ENCODE measurements at places on chromosomes 6 and 20. TPM values are rescaled to one million over a fixed set of nuclear protein-coding genes. Genes with fewer than 3 reads are reported as not detected.

DNA sequence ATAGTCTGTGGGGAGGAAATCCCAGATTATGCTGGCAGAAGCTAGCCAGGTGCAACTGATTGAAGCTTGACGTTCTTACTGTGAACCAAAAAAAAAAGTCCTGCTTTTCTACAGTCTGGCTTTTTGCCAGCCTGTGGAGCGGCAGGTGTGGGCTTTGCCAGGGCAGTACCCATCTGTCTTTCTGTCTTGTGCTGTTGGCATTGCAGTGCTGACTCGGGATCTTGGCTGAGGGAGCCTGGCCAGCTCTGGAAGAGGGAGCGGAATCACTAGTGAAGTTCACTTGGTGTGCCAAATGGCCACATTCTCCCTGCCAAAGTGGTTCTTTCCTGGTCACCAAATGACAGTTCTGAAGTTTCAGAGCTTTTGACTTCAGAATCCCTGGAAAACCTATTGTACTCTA, 5.0 kb downstream of the KIF3B start:
- no peaks in the 10 kb centered on the region for H3K36me3 ChIP-seq
- no peak for DNase-seq
- no peaks in the 10 kb centered on the region for H3K27me3 ChIP-seq
- peak overlapping the region; percentile 35 for H3K27ac ChIP-seq

- no peak overlapping the region for H3K27ac ChIP-seq
- DNase-seq = no peak
- no peaks in the 10 kb centered on the region for H3K27me3 ChIP-seq
- no peaks in the 10 kb centered on the region for H3K36me3 ChIP-seq
These were observed 32.9 kb upstream of the UST start for GRCh38 chr6:148713921-148714320.

The DNMT3B gene
- 2.1 TPM for total RNA-seq

The SLC22A1 gene
- 1.5 TPM for total RNA-seq

DNA sequence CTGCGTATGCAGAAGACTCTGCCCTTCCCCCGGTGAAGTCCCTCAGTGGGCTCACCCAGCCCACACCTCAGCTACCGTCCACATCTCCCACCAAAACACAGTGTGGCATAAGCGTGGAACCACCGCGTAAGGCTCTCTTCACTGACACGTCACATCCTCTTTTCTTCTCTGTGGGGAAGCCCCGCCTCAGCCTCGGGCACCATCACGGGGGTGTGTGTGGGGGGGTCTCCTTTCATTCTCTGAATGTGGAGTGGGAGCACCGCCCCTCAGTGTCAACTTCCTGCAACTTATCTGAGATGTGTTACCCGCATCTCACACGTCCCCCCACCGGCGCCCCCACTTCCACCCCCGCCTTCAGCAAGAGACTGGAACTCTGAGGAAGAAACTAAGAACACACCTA, 388.4 kb upstream of the JARID2 start:
- no peaks in the 10 kb centered on the region for H3K27me3 ChIP-seq
- peak overlapping the region; percentile 30 for H3K27ac ChIP-seq
- DNase-seq = peak; percentile 55
- H3K4me3 ChIP-seq = peak overlapping the region; percentile 3
- no peaks in the 10 kb centered on the region for H3K4me1 ChIP-seq
- no peaks in the 10 kb centered on the region for H3K36me3 ChIP-seq

Measured in upper lobe of left lung (tissue), 6 donors.